ENCODE measurements at places on chromosomes 1 and 21. TPM values are rescaled to one million over a fixed set of nuclear protein-coding genes. Genes with fewer than 3 reads are reported as not detected.

GRCh38 chr1:57058652-57059501 is 93.1 kb upstream of the C8B start:
- no peaks in the 10 kb centered on the region for H3K36me3 ChIP-seq
- H3K27me3 ChIP-seq, result peaks cover 24% of the 10 kb centered on the region
- DNase-seq, result no peak
- H3K4me3 ChIP-seq, result no peak overlapping the region
- H3K4me1 ChIP-seq, result peaks cover 17% of the 10 kb centered on the region

- no peaks in the 10 kb centered on the region for H3K4me1 ChIP-seq
- H3K27ac ChIP-seq, result no peak overlapping the region
- peaks cover 75% of the 10 kb centered on the region for H3K27me3 ChIP-seq
- no peak for DNase-seq
Measured at GRCh38 chr1:25610822-25611630, 5.6 kb upstream of the MAN1C1 start.

- DNase-seq, result no peak
- peaks cover 3% of the 10 kb centered on the region for H3K36me3 ChIP-seq
Measured at GRCh38 chr1:24185076-24185475, 2.0 kb downstream of the IFNLR1 start.

DNA sequence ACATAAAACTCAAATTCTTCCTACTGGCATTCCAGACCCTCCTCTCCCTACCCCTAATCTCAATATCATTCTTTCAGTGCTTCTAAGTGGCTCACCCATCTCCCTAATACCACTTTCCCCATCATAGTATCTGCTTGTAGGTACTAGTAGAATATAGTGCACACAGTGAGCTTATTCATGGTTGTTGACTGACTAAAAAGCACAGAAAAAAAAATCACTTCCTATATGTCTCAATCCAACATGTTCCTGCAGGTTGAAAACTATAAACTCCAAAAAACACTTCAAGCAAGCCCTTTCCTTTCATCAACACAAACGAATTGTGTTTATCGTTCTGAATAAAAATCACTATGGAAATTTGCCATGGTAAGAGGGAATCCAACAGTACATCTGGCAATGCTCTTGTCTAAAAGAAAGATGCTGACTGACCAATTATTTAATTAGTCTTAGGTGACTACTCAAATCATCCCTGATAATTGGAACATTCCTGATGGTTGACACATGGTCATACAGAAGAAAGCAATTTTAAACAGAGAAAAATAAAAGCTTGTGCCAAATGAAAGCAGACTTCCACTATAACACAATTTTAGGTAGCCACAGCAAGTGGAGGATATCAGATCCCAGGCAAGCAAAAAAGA is 87.1 kb downstream of the NDUFS5 start:
- peaks cover 3% of the 10 kb centered on the region for H3K36me3 ChIP-seq
- no peaks in the 10 kb centered on the region for H3K27me3 ChIP-seq
- no peak overlapping the region for H3K4me3 ChIP-seq
- DNase-seq, result no peak
- H3K4me1 ChIP-seq, result peaks cover 6% of the 10 kb centered on the region
- no peak overlapping the region for H3K27ac ChIP-seq

DNA sequence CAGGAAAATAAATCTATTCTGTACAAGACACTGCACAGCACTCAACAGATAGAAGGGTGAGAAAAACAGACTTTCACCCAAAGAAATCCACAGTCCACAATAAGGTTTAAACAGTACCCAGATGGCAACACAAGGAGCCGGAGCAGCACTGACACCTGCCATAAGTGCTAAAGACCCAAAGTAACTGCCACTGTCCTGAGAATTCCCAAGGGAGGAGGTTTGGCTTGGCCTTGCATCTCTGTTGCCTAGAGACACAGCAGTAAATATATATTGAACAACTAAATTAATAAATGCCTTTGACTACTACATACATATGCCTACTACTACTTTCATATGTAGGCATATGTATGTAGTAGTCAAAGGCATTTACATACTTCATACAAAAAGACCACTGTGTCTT is 68.0 kb downstream of the VAV3 start:
- DNase-seq, result no peak
- H3K27me3 ChIP-seq, result peaks cover 51% of the 10 kb centered on the region
- H3K27ac ChIP-seq, result no peak overlapping the region
- H3K4me3 ChIP-seq, result no peak overlapping the region
- no peaks in the 10 kb centered on the region for H3K36me3 ChIP-seq

DNA sequence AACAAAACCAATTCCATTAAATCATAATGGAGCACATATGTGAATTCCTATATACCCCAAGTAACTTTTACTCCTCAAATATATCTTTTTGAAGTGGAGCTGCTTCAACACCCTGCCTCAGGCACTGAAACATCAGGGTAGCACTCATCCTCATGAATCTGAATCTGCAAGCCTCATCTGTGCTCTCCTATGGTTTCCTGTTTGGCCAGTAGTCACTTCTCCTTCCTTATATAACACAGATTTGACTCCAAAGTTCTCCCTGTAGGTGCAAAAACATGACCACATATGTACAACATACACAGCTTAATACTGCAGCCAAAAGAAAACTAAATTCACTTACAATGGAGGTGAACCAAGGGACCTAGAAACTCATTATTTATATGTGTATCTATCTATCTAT is 7.2 kb downstream of the TRIT1 start:
- H3K36me3 ChIP-seq, result peaks cover 10% of the 10 kb centered on the region
- no peaks in the 10 kb centered on the region for H3K27me3 ChIP-seq
- no peak overlapping the region for H3K27ac ChIP-seq
- peaks cover 9% of the 10 kb centered on the region for H3K4me1 ChIP-seq
- no peak overlapping the region for H3K4me3 ChIP-seq

- peak overlapping the region; percentile 98 for H3K4me3 ChIP-seq
- no peak for DNase-seq
- peaks cover 22% of the 10 kb centered on the region for H3K4me1 ChIP-seq
- peaks cover 9% of the 10 kb centered on the region for H3K36me3 ChIP-seq
- peak overlapping the region; percentile 99 for H3K27ac ChIP-seq
- H3K27me3 ChIP-seq, result no peaks in the 10 kb centered on the region
Measured at GRCh38 chr1:113074237-113074636, 1.2 kb downstream of the LRIG2 start.

DNA sequence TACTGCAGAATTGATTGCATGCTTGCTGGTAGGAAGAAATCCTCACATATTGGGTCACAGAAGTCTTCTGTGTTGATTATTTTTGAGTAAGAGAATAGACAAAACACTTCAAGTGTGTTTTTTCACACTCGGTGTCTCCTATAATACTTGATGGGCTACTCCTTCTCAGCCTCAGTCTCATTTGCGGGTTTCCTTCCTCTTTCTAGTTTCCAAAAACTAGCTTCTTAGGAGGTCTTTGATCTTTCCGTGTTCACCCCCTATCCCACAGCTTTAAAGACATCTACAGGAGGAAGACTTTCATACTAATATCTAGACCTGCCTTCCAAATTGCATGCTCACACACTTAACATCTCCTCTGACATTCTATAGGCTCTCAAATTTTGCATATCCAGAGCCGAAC is 40.7 kb upstream of the NTPCR start:
- H3K27me3 ChIP-seq, result peaks cover 32% of the 10 kb centered on the region
- no peaks in the 10 kb centered on the region for H3K4me1 ChIP-seq
- DNase-seq, result no peak
- no peak overlapping the region for H3K27ac ChIP-seq

GRCh38 chr1:203168991-203169390 is 6.6 kb downstream of the MYBPH start:
- DNase-seq, result no peak
- no peak overlapping the region for H3K4me3 ChIP-seq
- no peaks in the 10 kb centered on the region for H3K36me3 ChIP-seq
- H3K27me3 ChIP-seq, result peaks cover 54% of the 10 kb centered on the region
- H3K4me1 ChIP-seq, result no peaks in the 10 kb centered on the region

DNA sequence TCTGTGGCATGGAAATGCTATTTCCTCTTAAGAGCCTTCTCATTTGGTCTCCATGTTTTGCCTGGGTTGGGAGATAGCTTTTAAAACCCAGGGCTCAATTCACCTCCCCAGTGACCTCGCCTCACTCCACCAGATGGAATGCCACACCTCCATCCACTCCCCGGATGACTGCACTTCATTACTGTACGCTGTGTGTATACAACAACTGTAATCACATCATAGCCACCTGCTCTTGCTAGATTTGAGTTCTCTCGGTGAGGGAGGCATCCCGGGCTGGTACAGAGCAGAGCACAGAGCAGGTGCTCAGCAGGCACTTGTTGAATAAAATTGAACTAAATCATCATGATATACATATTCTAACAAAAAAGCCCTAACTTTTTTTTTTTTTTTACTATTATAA is 26.0 kb downstream of the SDE2 start:
- no peak overlapping the region for H3K27ac ChIP-seq
- DNase-seq, result no peak
- peaks cover 4% of the 10 kb centered on the region for H3K4me1 ChIP-seq
- no peak overlapping the region for H3K4me3 ChIP-seq
- no peaks in the 10 kb centered on the region for H3K27me3 ChIP-seq

DNA sequence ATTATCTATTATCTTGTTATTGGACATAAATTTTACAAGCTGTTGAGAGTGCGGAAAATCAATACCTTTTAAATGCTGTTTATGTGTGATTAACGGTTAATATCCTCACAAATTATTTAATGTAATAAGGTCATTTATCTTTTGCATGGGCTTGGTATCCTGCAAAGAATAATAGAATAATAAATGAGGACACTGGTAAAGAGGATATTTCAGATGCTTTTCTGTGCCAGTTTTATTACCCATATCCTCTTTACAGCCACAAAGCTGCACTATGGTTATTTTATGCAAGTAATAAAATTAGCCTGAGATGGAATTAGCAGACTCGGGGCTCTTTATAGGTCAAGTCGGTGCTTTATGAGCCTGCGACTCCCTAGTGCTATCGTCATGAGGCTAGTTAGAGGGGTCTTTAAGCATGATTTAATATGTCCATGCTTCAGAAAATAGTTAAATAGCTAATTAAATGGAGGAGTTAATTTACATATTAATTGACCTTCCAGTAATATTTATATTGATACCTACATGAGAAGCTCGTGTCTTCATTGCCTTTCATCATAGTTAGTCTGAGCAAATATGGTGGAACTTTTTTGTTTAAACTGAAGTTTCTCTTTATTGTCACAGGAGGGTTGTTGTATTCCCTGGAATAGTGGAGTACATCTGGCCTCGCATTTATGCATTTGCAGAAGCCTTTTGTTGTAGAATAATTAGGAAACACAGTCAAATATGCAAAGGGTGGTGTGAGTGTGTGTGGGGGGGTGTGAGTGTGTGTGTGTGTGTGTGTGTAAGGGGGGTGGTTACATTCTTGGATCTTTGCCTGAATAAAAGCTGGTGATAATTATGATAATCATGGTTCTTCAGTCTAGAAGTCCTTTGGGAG is 120.3 kb downstream of the ATG4C start:
- H3K36me3 ChIP-seq, result no peaks in the 10 kb centered on the region
- DNase-seq, result no peak
- no peak overlapping the region for H3K4me3 ChIP-seq
- no peak overlapping the region for H3K27ac ChIP-seq
- no peaks in the 10 kb centered on the region for H3K4me1 ChIP-seq

- H3K4me3 ChIP-seq, result no peak overlapping the region
- no peak overlapping the region for H3K27ac ChIP-seq
- H3K4me1 ChIP-seq, result no peaks in the 10 kb centered on the region
- DNase-seq, result no peak
Measured at GRCh38 chr1:37914719-37915475, 32.0 kb downstream of the INPP5B start.

- no peaks in the 10 kb centered on the region for H3K4me1 ChIP-seq
- DNase-seq, result no peak
- no peak within 1 kb of the TSS for H3K27ac ChIP-seq
- H3K36me3 ChIP-seq, result no peaks in the 10 kb centered on the region
- peaks cover 55% of the 10 kb centered on the region for H3K27me3 ChIP-seq
- no peak within 1 kb of the TSS for H3K4me3 ChIP-seq
Measured at GRCh38 chr1:34176830-34177603, at the start of gene C1orf94. TSS of gene C1orf94 (plus strand) at chr1:34176907. CDS start at chr1:34177790, 883 bp downstream.

- peaks cover 36% of the 10 kb centered on the region for H3K4me1 ChIP-seq
- no peaks in the 10 kb centered on the region for H3K36me3 ChIP-seq
- H3K27me3 ChIP-seq, result no peaks in the 10 kb centered on the region
- no peak overlapping the region for H3K27ac ChIP-seq
Measured at GRCh38 chr1:173205146-173206051, 1.7 kb downstream of the TNFSF4 start.

DNA sequence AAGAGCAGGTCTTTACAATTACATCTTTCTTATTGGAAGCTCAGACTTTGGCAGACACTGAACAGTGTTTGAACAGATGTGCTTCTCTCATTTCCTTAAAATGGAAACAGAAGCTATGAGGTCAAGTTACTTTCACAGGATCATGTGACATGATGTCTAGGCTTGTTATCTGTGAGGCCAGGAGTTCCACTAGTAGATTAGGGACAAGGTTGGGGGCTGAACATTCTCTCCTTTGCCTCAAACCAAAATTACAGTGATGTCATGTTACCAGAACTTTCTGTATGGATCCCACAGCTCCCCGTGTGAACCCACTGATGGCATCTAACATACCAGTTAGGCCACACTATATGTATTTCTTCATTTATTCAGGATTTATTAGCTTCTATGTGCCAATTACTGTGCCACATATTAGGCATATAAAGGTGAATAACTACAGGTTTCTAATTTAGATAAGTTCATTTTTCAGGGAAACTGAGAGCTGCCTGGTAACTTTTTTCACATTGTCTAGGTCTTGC is 6.0 kb downstream of the DYNLT5 start:
- H3K27me3 ChIP-seq, result peaks cover 8% of the 10 kb centered on the region
- H3K4me3 ChIP-seq, result no peak overlapping the region
- H3K27ac ChIP-seq, result no peak overlapping the region
- no peaks in the 10 kb centered on the region for H3K4me1 ChIP-seq

DNA sequence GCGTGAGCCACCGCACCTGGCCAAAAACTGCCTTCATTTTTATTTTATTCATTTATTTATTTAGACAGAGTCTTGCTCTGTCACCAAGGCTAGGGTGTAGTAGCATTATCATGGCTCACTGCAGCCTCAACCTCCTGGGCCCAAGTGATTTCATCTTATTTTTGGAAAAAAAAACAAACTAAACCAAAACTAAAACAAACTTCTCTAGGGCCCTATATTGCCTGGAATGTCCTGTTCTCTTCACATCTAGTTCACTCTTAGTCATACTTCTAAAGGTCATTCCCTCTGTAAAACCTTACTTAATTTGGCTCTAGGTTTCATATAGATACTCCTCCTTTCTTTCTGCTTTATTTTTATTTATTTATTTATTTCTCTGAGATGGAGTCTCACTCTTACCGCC is 15.6 kb downstream of the RPS27 start:
- no peaks in the 10 kb centered on the region for H3K27me3 ChIP-seq
- no peak overlapping the region for H3K27ac ChIP-seq
- DNase-seq, result no peak
- no peak overlapping the region for H3K4me3 ChIP-seq
- no peaks in the 10 kb centered on the region for H3K36me3 ChIP-seq

POGZ gene
- 188 TPM for total RNA-seq

TRABD2B gene
- 14.5 TPM for total RNA-seq

USP24 gene
- total RNA-seq, result 57.1 TPM

MEX3A gene
- total RNA-seq, result 113 TPM

HES3 gene
- not detected for total RNA-seq

LCE2C gene
- total RNA-seq, result not detected

CYP4Z1 gene
- total RNA-seq, result not detected
